SW 1271 (cell line): ENCODE measurements at places on chromosomes 6 and 20.

- DNase-seq: peak; percentile 37
Observed at GRCh38 chr6:40587240-40588069, at the start of gene LRFN2. LRFN2 (minus strand) TSS chr6:40587364.

GRCh38 chr20:4070323-4071177 is 55.2 kb upstream of the RNF24 start:
- DNase-seq: no peak

GRCh38 chr20:46356195-46357029 is 48.1 kb upstream of the CDH22 start:
- DNase-seq: no peak

GRCh38 chr20:1688886-1689538 is 31.4 kb upstream of the SIRPG start:
- no peak for DNase-seq

- DNase-seq: no peak
Observed at GRCh38 chr6:150547502-150548222, 52.0 kb upstream of the PLEKHG1 start.

DNA sequence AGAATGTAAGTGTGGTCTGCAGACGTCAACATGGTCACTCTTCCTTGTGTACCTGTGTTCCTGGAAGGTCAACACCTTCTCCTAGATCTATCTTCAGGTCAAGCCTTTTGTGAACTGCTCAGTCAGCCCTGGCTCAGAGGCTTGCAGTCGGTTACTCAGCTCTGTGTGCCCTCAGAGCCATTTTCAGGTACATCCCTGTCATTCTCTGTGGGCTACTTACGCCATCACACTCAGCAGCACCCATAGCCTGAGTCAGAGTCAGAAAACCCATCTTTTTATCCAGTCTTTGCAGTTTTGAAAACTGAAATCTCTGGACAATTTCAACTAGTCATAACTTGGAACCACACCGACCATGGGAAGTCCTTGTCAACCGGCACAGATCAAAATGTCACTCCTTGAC is 35.3 kb downstream of the TGM3 start:
- DNase-seq: no peak

- no peak for DNase-seq
Observed at GRCh38 chr20:36569847-36570429, 3.5 kb upstream of the TGIF2 start.

DNA sequence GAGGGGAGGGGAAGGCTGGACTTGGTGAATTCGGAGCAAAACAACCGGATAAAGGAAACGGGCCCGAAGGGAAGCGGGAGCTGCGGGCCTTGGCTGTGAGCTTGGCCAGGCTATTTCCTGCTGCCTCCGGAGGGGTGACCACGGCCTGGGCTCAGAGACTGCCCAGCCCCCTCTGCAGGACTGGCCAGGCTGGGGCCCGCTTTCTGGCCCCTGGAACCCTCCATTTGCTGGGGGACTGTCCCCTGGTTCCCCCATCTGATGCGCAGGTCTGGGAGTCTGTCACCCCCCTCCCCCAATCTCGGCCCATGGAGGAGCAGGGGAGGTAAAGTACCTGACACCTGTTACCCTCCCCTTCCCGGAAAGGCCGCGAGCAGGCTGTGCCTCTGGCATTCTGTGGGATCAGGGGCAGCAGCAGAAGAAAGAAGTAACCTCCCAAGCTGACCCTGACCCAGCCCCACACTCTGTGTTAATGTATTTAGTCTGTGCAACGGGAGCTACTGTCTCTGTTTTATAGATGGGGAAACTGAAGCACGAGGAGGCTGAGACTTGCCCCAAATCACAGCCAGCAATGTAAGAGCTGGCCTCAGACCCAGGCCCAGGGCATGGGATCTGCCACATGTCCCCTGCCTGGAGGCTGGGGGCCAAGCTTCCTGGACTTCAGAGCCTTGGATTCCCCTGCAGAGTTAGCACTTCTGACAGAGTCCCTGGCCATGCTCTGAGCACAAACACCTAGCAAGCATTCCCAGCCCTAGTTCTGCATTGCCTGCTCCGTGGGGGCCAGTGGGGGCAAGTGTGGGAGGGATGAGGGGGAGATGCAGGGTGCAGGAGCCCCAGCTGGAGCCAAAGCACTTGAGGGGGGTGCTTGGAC is 3.5 kb downstream of the C20orf204 start:
- no peak for DNase-seq

DNA sequence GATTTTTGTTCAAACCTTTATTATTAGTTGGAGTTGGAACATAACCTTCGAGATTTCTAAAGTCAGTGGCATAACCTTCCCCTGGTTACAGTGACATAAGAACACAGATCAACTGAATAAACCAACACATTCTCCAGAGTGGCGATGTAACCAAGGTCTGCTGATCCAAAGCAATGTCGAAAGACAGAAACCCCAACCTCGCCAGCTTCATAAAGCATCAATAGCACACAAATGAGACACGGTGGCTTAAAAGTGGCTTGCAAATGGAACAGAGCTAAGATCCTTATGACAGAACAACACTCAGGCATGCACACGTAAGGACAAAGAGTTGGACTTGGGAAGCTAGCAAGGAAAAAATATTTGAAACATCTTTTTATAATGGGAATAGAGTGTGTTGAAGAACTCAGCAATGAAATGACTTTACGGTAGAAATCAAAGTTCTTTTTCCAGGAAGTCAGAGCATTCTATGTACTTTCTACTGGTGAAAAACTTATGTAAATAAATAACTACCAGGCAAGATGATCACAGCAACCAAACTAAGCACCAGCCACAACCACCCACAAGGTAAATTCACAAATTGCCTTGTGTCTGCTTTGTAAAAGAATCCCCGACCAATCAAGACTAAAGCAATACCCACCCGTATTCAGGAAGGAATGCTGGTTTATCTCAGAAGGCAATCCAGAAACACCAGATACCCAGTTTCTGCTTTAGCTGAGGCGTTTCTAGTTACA is 61.0 kb upstream of the NHSL1 start:
- DNase-seq: no peak
